ENCODE measurements at places on chromosomes 12 and 14. TPM values are rescaled to one million over a fixed set of nuclear protein-coding genes. Genes with fewer than 3 reads are reported as not detected.

The HVCN1 gene
- total RNA-seq = 3.1 TPM

The NFATC4 gene
- not detected for total RNA-seq

The PKP2 gene
- total RNA-seq = 0.22 TPM

The ACVR1B gene
- 9.1 TPM for total RNA-seq

The A2ML1 gene
- not detected for total RNA-seq

The PYM1 gene
- 19.3 TPM for total RNA-seq

The AICDA gene
- total RNA-seq = not detected

The DEGS2 gene
- total RNA-seq = 0.99 TPM
